ENCODE measurements at places on chromosomes 1 and 21.
A peak's percentile ranks its signal among the peaks of the same experiment; 100 is the strongest.

DNA sequence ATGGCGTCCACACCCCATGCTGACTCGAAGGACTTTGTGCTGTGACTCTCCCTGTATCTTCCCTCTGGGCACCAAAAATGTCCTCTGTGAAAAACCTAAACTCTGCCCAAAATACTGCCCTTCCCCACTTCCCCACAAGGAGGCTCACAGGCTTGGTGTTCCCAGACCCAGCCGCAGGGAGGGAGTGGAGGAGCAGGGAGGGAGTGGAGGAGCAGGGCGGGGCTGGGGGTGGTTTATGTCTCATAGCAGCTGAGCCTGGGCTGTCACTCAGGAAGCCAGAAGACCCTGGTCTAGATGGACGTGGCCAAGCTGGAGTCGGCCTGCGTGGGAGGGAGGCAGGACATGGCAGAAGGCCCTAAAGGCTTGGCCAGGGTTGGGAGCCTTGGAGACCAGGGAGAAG is 461.7 kb downstream of the PTPRU start:
- peak; percentile 57 for DNase-seq

- no peak for DNase-seq
These were observed 120.0 kb upstream of the ZNF644 start for GRCh38 chr1:91141858-91142257.

GRCh38 chr21:43295066-43295958 is 126.5 kb downstream of the CRYAA start:
- peak; percentile 25 for DNase-seq

GRCh38 chr1:15703562-15703961 is 19.4 kb downstream of the PLEKHM2 start:
- no peak for DNase-seq

GRCh38 chr21:34838956-34839820 is 170.4 kb downstream of the CLIC6 start:
- DNase-seq = no peak

DNA sequence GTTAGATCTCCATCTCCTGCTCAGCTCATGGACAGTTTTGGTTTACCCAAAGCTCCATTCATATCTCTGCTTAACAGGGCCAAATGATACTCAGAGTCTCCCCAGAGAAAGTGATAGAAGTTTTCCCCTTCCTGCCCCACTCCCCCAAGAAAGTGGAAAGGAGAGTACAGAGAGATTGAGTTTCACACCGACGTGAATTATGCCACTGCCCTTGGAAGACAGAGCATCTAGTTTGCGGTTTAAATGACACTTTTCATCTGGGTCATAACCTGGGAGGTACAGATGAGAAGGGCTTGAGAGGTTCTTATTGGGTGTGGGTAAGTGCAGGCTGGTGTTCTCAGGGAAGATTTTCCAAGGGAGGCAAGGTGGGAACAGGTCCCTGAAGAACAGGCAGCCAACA is 6.9 kb upstream of the ZNF362 start:
- no peak for DNase-seq

DNA sequence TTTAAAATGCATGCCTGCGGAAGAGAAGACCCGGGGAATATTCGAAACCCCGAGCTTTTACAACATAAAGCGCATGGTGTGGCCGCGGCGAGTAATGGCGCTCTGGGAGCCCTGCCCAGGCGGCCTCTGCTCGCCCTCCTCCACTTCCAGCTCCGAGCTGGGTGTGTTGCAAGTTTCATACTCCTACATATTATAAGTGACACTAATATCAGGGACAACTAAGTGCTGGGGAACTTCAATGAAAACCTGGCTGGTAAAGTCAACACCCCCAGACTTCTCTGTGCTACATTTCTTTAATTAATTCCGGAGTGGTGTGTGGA is 11.8 kb downstream of the SIM2 start:
- no peak for DNase-seq

GRCh38 chr1:69833536-69833935 is 265.8 kb downstream of the LRRC7 start:
- DNase-seq = no peak

DNA sequence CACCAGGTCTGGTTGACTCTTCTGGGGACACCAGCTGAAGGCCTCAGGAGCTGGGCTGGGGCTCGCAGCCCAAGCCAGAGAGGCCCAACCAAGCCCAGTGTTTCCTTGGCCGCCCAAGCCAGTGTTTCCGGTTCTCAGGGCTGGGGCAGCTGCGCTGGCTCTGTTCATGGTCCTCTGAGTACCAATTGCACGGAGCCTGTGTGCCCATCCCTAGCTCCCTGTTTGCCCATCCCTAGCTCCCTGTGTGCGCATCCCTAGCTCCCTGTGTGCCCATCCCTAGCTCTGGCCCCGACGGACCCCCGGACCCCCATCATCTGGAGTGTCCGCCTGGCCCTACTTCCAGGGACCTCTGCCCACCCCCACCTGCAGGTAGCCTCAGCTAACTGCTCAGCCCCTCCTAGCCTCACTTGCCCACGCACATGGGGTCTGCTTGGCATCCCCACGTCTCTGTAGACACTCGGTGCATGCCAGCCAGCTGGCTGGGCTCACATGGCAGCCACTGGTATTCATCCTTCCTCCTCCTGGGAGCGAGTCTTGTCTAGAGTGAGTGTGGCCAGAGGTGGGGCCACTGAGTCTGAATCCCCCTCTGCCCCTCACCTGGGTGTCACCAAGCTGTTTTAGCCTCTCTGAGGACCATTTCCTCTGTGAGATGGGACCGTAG is 64.0 kb downstream of the WNT9A start:
- no peak for DNase-seq

DNA sequence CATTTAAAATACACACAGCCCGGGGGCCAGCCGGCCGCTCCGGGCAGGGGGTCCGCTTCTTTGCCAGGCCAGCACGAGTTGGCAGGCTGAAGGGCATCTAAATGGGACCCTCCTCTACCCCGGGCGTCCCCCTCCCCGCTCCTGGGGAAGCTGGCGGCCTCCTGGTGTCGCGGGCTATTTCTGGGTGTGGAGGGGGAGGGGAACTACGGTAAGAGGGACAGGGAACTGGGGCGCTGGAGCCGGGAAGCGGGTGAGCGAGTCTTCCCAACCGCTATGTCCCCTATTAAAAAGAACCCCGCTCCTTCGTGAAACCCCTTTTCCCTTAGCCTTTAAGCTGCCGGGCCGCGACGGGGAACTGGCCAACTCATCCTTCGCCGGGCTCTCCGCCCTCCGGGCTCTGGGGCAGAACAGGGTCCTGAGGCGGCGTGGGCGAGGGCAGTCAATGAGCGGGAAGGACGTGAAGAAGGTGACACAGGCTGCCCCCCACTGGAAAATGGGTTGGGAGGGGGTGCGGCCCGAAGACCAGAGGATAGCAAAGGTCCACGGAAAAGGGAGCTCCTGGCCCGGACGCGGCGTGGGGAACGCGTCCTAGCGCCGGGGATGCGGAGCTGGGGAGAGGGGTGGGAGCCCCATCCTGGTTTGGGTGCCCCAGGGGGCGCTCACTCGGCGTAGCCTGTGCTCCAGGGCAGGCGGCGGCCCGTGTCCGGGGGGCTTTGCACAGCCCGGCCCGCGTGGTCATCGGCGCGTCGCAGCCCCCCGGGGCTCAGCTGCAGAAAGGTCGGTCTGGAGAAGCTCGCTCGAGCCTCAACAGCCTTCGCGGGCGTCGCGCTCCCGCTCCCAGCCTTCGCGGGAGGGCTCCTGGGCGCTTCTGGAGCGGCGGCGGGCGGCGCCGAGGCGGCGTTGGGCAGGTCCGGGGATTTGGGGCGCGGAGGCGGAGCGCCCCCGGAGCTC is 544 bp downstream of the PPM1J start:
- no peak for DNase-seq

- no peak for DNase-seq
These were observed 1568.8 kb downstream of the PLA2G4A start for GRCh38 chr1:188397521-188397920.

- DNase-seq = no peak
These were observed 17.2 kb upstream of the POFUT2 start for GRCh38 chr21:45304945-45305344.

GRCh38 chr1:9755441-9755995 is 68.2 kb downstream of the CLSTN1 start:
- DNase-seq = no peak

GRCh38 chr1:76115171-76115570 is 40.6 kb downstream of the ST6GALNAC3 start:
- no peak for DNase-seq

GRCh38 chr1:172946814-172947507 is 103.8 kb downstream of the TNFSF18 start:
- no peak for DNase-seq

DNA sequence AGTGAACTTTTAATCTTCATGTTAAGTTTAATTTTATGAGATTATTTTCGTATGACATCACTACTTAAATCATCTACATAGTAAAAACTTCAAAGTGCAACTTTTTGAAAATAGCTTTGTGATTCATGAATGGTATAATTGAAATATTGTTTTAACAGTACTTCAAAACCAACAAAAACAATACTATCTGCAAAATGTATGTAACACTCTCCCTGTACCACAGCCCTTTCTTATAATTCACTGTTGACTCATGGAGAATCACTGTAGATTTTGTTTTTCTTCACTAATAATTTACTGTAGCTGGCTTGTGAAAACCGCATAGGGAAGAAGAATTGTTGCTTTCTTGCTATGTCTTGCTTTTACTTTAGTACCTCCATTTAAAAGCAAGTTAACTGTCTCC is 301.4 kb upstream of the ADAMTS5 start:
- no peak for DNase-seq

- no peak for DNase-seq
These were observed 209.5 kb upstream of the POU3F1 start for GRCh38 chr1:38256072-38256471.

GRCh38 chr1:100001462-100001861 is 31.7 kb downstream of the SLC35A3 start:
- no peak for DNase-seq

DNA sequence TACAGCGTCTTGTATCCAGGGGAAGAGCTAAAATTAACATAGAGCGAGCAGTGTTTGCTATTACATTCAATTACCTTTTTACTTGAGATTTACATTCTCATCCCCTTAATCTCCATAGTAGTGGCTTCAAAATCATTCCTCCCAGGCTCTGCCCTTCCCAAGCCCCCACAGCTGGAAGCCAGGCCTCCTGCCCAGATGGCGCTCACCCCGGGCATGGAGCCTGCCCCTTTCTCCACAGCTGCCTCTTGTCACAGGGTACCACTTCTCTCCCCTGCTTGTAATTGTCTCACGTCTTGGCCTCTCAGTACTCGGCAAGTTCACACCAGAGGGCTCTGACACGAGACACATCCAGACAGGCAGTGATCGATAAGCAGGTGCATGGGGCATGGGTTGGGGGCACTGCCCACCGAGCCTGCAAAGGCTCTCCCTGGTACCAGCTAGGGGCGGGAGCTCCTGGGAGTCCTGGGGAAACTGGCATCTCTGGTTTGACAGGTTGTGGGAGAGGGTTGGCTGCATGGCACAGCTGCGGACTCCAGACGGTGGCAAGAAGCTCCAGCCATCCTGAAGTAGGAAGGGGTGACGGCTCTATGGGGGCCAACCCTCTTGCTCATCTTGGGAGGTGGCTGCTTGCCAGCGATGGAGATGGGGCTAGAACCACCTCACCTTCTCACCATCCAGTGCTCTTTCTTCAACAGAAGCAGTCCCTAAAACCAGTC is 20.1 kb downstream of the CASZ1 start:
- DNase-seq = peak; percentile 79

- DNase-seq = peak; percentile 87
These were observed 2.7 kb upstream of the ANXA9 start for GRCh38 chr1:150979092-150980056.

- DNase-seq = no peak
These were observed 33.8 kb downstream of the OR10J1 start for GRCh38 chr1:159473335-159473734.

- no peak for DNase-seq
These were observed 163.4 kb upstream of the USP24 start for GRCh38 chr1:55378582-55378981.

GRCh38 chr1:53947172-53947907 is 1.2 kb downstream of the LRRC42 start:
- DNase-seq = peak; percentile 61

- no peak for DNase-seq
These were observed 144.5 kb downstream of the NAV1 start for GRCh38 chr1:201683397-201683796.

GRCh38 chr1:8794605-8795004 is 22.8 kb downstream of the RERE start:
- peak; percentile 56 for DNase-seq
